Stimulated activated CD4-positive, alpha-beta T cell treated with anti-CD3 and anti-CD28 coated beads, TNF-alpha, amount 100 ng/mL, for 24 hours (primary cell): ENCODE measurements at places on chromosomes 16 and 17.

DNA sequence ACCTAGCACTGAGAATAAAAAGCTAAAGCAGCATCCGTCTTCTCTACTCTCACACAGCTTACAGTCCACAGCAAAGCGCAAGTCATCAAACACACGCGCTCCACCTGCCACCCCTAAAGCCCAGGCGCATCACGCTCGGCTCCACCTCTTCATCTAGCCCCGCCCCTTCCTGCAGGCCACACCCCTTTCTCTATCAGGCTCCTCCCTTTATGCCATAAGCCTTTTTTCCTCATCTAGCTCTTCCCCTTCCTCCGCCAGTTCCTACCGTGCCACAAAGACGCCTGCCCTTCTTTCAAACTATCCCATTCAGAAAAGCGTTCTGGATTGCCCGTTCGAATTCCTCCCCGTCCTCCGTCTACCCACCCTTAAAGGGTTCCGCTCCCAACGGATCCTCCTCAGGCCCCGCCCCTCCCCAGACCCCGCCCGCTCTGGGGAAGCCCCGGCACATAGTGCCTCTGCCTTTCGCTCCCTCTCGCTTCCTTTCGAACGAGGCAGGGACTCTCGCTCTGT, 417 bp downstream of the C16orf46 start:
- peak; percentile 88 for DNase-seq

GRCh38 chr17:58321571-58322525, 6.7 kb downstream of the TSPOAP1 start:
- DNase-seq: no peak

- DNase-seq: no peak
Measured at GRCh38 chr17:67531291-67531690, 154.2 kb downstream of the PITPNC1 start.

- no peak for DNase-seq
Measured at GRCh38 chr17:17645961-17646360, 35.3 kb upstream of the RAI1 start.

DNA sequence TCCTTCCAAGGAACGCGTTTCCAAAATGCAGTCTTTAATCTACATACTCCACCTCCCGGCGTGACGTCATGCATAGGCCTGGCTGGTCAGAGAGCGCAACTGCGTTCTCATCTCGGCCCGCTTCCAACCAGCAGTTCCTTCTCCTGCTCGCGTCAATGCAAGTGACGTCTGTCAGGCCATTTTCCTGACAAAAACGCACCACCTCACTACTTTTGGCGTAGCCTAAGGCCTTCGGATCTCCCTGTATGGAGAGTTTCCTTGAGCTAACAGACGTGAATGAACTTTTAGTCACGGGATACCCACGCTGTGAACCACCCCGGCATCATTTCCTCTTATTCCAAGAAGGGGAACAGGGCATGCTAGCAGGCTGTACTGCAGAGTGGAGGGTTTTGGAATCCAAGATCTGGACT, 25.0 kb downstream of the TEX14 start:
- no peak for DNase-seq

DNA sequence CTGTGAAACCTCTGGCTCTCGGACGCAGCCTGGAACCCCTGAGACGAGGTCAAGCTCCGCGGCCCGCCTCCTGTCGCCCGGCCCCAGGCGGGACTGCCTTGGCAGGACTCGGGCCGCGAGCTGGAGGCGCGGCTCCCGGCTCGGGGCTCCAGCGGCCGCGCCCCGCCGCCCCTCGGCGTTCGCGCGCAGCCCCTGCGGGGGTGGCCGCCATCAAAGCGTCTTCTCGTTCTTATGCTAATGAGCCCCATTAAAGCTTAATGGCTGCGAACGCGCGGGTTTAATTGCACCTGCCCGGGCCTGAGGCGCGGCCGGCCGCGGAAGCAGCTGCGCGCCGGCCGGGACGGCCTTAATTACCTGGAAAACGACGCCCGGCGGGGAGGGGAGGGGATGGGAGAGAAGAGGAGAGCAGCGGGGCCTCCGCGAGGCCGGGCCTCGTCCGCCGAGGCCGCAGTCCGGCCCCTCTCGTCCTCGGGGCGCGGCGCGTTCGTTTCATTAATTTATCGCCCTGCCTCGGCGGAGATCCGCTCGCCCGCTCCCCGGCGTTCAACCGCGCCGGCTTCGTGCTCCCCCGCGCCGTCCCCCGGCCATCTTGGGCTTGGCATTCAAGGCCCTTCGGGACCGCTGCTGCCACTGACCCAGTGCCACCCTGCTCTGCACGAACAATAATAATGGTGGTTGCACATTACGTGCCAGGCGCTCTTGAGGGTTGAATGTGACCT, 19.2 kb downstream of the RAI1 start:
- DNase-seq: no peak

GRCh38 chr17:42748908-42749798, 4.3 kb upstream of the EZH1 start:
- DNase-seq: no peak

GRCh38 chr17:41296846-41297245, 5.8 kb downstream of the KRTAP29-1 start:
- DNase-seq: no peak
